Vein endothelial cell (primary cell): ENCODE measurements at places on chromosomes 6 and 20. TPM values are rescaled to one million over a fixed set of nuclear protein-coding genes. Genes with fewer than 3 reads are reported as not detected.

Gene SSTR4
- not detected in 2 replicates for total RNA-seq

Gene SLPI
- total RNA-seq: not detected in 2 replicates

Gene CLDN20
- not detected in 2 replicates for total RNA-seq

Gene RBL1
- 6.9 and 13.9 TPM in 2 replicates for total RNA-seq

Gene OPN5
- not detected in 2 replicates for total RNA-seq

Gene DEF6
- 0.96 and 0.98 TPM in 2 replicates for total RNA-seq

Gene RIPPLY2
- total RNA-seq: not detected in 2 replicates

Gene GCM1
- total RNA-seq: not detected in 2 replicates

Gene PGC
- not detected in 2 replicates for total RNA-seq

Gene KIF3B
- total RNA-seq: 29.4 and 29.7 TPM in 2 replicates

Gene ADAM33
- under 0.01 TPM in 1 of 2 replicates, not detected in the other for total RNA-seq

Gene ENPP1
- total RNA-seq: 0.65 and 1.1 TPM in 2 replicates

Gene SIGLEC1
- not detected in 2 replicates for total RNA-seq

Gene POU5F1
- total RNA-seq: not detected in 2 replicates

Gene ZNF165
- under 0.01 and 0.67 TPM in 2 replicates for total RNA-seq

Gene IRAK1BP1
- 3.9 and 4.2 TPM in 2 replicates for total RNA-seq

Gene TMEM217
- total RNA-seq: 15.4 and 19.7 TPM in 2 replicates

Gene EPHA7
- under 0.01 TPM in 1 of 2 replicates, not detected in the other for total RNA-seq

Gene HSPA1L
- 0.98 and 1.1 TPM in 2 replicates for total RNA-seq

Gene TRIM31
- total RNA-seq: not detected in 2 replicates

Gene LY6G5B
- 4.2 and 6.1 TPM in 2 replicates for total RNA-seq

Gene PRSS16
- not detected in 2 replicates for total RNA-seq

Gene TGM2
- 938 and 1,115 TPM in 2 replicates for total RNA-seq

Gene BACH2
- total RNA-seq: 1.8 and 2.9 TPM in 2 replicates

Gene DEFB125
- not detected in 2 replicates for total RNA-seq

Gene PRR18
- total RNA-seq: not detected in 2 replicates

Gene ZNF334
- total RNA-seq: under 0.01 and 0.48 TPM in 2 replicates

Gene CCN2
- total RNA-seq: 749 and 1,026 TPM in 2 replicates

Gene PAK5
- not detected in 2 replicates for total RNA-seq

Gene ACOT13
- total RNA-seq: 5.2 and 5.8 TPM in 2 replicates

Gene SYTL3
- total RNA-seq: 1.1 and 1.3 TPM in 2 replicates

Gene ME1
- total RNA-seq: 8.2 and 15.4 TPM in 2 replicates

Gene KCNK5
- total RNA-seq: not detected in 2 replicates

Gene PLEKHG1
- 30.7 and 81.2 TPM in 2 replicates for total RNA-seq

Gene BNIP5
- total RNA-seq: not detected in 2 replicates

Gene ANKRD66
- total RNA-seq: not detected in 2 replicates

Gene RALGAPA2
- total RNA-seq: 34.3 and 44.9 TPM in 2 replicates

Gene LINC00237
- not detected in 2 replicates for total RNA-seq

Gene ELOVL2
- total RNA-seq: not detected in 2 replicates

Gene SNX9
- 40.8 and 56.5 TPM in 2 replicates for total RNA-seq

Gene KIAA1755
- total RNA-seq: under 0.01 and 0.19 TPM in 2 replicates

Gene C6orf15
- total RNA-seq: 0.33 TPM in 1 of 2 replicates, not detected in the other

Gene GTSF1L
- not detected in 2 replicates for total RNA-seq

Gene PTCHD4
- total RNA-seq: 23.5 and 24.5 TPM in 2 replicates

Gene OR2B6
- total RNA-seq: not detected in 2 replicates

Gene ADGRB3
- not detected in 2 replicates for total RNA-seq

Gene LAMA2
- 1.6 and 2.6 TPM in 2 replicates for total RNA-seq

Gene SLA2
- 0.10 TPM in 1 of 2 replicates, not detected in the other for total RNA-seq

Gene THBD
- total RNA-seq: 55.2 and 68.9 TPM in 2 replicates

Gene IL17A
- total RNA-seq: not detected in 2 replicates
